ENCODE measurements at places on chromosomes 1 and 21.
A peak's percentile ranks its signal among the peaks of the same experiment; 100 is the strongest.

- H3K36me3 ChIP-seq: no peaks in the 10 kb centered on the region
- DNase-seq: peak; percentile 89
- no peak overlapping the region for H3K4me3 ChIP-seq
- peaks cover 17% of the 10 kb centered on the region for H3K4me1 ChIP-seq
- H3K27ac ChIP-seq: peak overlapping the region; percentile 30
Observed at GRCh38 chr1:84156210-84156621, 12.1 kb downstream of the PRKACB start.

DNA sequence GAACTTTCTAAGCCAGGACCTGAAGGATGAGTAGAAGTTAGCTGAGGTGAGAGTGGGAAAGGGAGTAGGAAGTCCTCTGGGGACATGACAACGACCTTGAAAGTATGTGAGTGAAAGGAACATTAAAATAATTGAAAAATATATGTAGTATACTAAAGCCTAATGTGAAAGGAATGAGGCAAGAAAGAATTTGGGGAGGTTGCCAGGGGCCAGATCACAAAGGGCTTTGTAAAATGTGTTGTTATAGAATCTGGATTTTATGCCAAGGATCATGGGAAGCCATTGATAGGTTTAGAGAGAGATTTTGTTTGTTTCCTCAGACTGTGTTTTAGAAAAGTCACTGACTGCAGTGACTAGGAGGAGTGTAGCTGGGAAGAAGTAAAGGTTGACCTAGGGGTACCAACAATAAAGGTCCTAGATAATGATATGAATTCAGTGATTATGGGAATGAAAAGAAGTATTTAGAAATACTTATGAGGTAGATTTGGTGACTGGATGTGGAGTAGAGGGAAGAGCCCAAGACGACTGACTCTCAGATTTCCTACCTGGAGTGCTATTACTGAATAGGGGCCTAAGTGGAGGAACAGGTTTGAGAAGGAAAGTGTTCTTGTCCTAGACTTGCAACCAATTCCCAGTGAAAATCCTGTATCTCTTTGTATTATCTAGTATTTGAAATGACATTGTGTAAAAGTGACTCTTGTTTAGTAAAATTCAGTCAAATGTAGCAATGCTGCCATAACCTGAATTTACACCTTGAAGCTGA lies 179.8 kb downstream of the PHTF1 start:
- no peaks in the 10 kb centered on the region for H3K36me3 ChIP-seq
- no peak overlapping the region for H3K4me3 ChIP-seq
- no peak overlapping the region for H3K27ac ChIP-seq
- no peaks in the 10 kb centered on the region for H3K4me1 ChIP-seq

DNA sequence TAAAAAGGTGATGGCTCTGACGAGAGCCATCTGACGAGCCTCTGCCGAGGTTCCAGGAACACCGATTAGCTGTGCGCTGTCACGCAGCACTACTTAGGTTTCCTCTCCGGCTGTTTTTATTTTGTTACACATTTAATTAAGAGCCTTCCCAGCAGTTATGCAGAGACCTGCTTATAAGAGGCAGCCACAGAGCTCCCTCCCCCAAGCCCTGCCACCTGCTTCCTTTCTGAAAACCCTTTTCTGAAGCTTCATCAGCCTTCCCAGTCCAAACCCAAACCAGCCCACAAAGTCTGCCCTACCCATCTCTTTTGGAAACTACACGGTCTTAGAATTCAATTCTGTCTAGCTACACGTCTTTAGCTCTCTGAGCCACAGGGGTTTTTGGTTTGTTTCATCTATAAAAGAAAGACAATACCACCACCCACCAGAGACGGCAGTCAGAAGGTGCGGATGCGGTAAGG lies 49.1 kb downstream of the ERI3 start:
- no peak overlapping the region for H3K4me3 ChIP-seq
- peaks cover 26% of the 10 kb centered on the region for H3K36me3 ChIP-seq
- no peaks in the 10 kb centered on the region for H3K27me3 ChIP-seq
- no peak overlapping the region for H3K27ac ChIP-seq
- DNase-seq: no peak

- H3K4me1 ChIP-seq: no peaks in the 10 kb centered on the region
- H3K27me3 ChIP-seq: no peaks in the 10 kb centered on the region
- H3K27ac ChIP-seq: no peak overlapping the region
- DNase-seq: no peak
- H3K4me3 ChIP-seq: no peak overlapping the region
- H3K36me3 ChIP-seq: no peaks in the 10 kb centered on the region
Observed at GRCh38 chr1:231757759-231758158, 131.2 kb downstream of the DISC1 start.

DNA sequence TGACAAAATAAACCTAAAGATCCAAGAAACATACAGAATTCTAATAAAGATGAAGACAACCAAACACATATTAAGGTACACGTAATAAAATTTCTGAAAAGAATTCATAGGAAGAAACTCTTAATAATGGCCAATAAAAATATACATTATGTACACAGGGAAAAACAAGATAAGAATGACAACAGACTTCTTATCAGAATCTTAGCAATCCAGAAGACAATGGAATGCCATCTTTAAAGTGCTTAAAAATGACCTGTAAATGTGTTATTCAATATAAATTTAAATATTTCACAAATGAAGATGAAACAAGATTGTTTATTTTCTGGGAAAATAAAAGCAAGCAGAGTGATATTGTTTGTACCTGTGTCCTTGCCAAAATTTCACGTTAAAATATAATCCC lies 530.4 kb upstream of the PTBP2 start:
- no peak for DNase-seq
- H3K27me3 ChIP-seq: no peaks in the 10 kb centered on the region
- no peak overlapping the region for H3K4me3 ChIP-seq
- no peak overlapping the region for H3K27ac ChIP-seq

GRCh38 chr1:33118274-33118673 lies 37.3 kb downstream of the AZIN2 start:
- H3K36me3 ChIP-seq: no peaks in the 10 kb centered on the region
- no peak overlapping the region for H3K27ac ChIP-seq
- DNase-seq: no peak
- H3K4me3 ChIP-seq: no peak overlapping the region
- peaks cover 4% of the 10 kb centered on the region for H3K27me3 ChIP-seq

All from endothelial cell of umbilical vein (primary cell).